ENCODE measurements at places on chromosomes 13 and 19. TPM values are rescaled to one million over a fixed set of nuclear protein-coding genes. Genes with fewer than 3 reads are reported as not detected.

DNA sequence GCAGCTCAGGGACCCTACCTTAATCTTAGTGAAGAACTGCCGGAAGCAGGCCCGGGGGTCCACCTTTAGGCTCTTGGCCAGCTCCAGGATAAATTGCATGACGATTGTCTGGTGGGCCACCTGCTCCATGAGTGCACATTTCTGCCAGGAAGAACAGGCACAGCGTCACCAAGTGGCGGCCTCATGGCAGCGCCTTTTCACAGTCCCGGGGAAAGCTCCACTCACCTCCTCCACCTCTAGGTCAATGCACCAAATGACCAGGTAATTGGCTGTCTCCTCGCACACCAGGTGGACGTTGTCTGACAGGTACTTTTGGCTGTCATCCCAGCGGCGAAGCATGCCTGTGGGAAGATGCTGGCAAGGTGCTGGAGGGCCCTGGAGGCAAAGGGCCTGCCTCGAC is 8.3 kb downstream of the CDC37 start:
- H3K4me3 ChIP-seq, result no peak overlapping the region
- no peaks in the 10 kb centered on the region for H3K4me1 ChIP-seq
- no peaks in the 10 kb centered on the region for H3K27me3 ChIP-seq
- peaks cover 50% of the 10 kb centered on the region for H3K36me3 ChIP-seq

DNA sequence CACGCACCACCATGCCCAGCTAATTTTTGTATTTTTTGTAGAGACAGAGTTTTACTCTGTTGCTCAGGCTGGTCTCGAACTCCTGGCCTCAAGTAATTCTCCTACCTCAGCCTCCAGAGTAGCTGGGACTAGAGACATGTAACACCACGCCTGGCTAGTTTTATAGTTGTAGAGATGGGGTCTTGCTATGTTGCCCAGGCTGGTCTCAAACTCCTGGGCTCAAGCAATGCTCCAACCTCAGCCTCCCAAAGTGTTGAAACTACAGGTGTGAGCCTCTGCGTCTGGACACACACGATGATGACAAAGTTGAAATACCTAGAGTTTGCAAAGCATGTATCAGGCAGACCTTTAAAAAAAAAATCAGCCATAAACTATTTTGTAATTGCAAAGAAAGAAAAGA is 4.6 kb upstream of the PTOV1 start:
- no peaks in the 10 kb centered on the region for H3K27me3 ChIP-seq
- 0 out of 2 replicates have a peak, but pooled peaks cover 2% of the 10 kb centered on the region for H3K36me3 ChIP-seq
- H3K4me3 ChIP-seq, result no peak overlapping the region
- no peak for DNase-seq
- peaks cover 8% of the 10 kb centered on the region for H3K4me1 ChIP-seq

- no peak for DNase-seq
- no peaks in the 10 kb centered on the region for H3K4me1 ChIP-seq
- no peaks in the 10 kb centered on the region for H3K36me3 ChIP-seq
- no peak overlapping the region for H3K4me3 ChIP-seq
- H3K27ac ChIP-seq, result no peak overlapping the region
- peaks cover 35% of the 10 kb centered on the region for H3K27me3 ChIP-seq
Observed at GRCh38 chr13:113764793-113765563, 6.0 kb downstream of the TMEM255B start.

DNA sequence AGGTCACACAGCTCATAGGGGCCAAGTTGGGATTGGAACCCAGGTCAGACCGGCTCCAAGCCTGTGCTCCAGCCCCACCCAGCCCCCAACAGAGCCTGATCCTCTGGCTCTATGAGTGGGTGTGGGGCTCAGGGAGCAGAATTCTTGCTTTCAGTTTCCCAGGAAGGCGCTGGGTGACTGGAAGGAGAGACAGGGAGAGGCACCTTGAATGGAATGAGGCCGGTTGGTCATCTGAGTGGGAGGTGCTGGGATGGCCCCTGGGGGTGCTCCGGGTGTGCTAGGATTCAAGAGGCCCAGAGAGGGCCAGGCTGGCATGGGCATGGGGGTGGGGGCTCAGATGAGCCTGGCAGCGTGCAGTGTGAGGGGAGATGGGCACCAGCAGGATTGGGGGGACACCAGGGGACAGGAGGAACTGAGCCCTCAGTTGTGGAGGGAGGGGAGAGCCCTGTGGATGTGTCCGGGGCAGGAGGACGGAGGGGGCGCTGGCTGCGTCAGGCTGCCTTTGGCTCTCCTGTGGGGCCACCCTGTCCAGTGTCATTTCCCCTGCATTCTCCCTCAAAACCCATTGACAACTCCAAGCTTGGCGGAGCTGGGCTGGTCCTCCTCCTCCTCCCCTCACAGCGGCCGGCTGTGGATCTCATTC is 31.2 kb upstream of the ANKRD10 start:
- H3K4me3 ChIP-seq, result no peak overlapping the region
- H3K27me3 ChIP-seq, result no peaks in the 10 kb centered on the region
- DNase-seq, result no peak
- no peak overlapping the region for H3K27ac ChIP-seq
- H3K36me3 ChIP-seq, result no peaks in the 10 kb centered on the region

DNA sequence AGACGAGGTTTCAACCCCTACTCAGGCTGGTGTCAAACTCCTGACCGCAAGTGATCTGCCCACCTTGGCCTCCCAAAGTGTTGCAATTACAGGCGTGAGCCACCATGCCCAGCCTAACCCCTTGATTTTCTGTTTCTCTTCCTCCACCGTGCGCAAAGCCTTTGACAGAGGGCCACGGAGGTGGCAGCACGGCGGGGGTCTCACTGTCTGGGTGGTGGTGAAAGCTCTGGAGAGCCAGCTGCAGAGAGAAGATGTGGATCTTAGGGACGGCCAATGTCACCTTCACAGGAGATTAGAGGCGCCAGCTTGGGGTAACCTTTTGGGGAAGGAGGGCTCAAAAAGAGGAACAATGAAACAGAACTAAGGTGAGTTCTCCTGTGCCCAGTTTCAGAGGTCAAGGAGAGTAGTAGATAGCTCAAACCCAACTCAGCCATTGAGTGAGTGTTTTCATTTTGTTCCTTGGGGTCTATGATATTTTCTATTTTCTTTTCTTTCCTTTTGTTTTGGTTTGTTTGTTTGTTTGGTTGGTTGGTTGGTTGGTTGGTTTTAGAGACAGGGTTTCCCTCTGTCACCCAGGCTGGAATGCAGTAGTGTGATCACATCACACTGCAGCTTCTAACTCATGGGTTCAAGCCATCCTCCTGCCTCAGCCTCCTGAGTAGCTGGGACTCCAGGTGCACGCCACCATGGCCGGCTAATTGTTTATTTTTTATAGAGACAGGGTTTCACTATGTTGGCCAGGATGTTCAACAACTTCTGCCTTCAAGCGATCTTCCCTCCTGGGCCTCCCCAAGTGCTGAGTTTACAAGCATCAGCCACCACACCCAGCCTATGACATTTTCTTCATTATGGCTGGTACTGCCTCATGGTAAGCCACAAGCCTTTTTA is 37.7 kb downstream of the GPR42 start:
- H3K4me1 ChIP-seq, result no peaks in the 10 kb centered on the region
- DNase-seq, result no peak
- no peaks in the 10 kb centered on the region for H3K36me3 ChIP-seq
- no peak overlapping the region for H3K4me3 ChIP-seq
- H3K27ac ChIP-seq, result no peak overlapping the region

DNA sequence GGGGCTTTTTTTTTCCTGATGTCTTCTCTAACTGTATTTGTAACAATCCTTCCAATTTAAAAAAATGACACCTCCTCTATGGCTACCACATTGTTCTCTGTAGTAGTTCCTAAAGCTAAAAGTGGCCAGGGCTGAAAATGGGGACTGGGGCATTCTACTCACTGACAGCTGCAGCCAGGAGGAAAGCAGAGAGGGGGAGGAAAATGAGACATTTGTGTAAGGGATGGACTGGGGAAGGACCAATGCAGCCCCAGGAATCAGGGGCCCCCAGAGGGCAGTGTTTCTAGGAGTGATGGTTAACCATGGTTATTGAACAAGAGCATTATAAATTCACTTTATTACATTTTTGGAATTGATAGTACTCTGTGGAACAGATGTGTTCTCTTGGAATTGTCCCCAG is 34.3 kb upstream of the C1QTNF9 start:
- no peak overlapping the region for H3K27ac ChIP-seq
- no peak overlapping the region for H3K4me3 ChIP-seq
- peaks cover 18% of the 10 kb centered on the region for H3K4me1 ChIP-seq
- H3K27me3 ChIP-seq, result no peaks in the 10 kb centered on the region
- H3K36me3 ChIP-seq, result no peaks in the 10 kb centered on the region

GRCh38 chr13:51237386-51237785 is 15.2 kb downstream of the FAM124A start:
- H3K36me3 ChIP-seq, result no peaks in the 10 kb centered on the region
- DNase-seq, result no peak
- no peak overlapping the region for H3K27ac ChIP-seq
- H3K27me3 ChIP-seq, result peaks cover 30% of the 10 kb centered on the region
- H3K4me3 ChIP-seq, result no peak overlapping the region

GRCh38 chr19:29837448-29837981 is 25.7 kb downstream of the CCNE1 start:
- no peak overlapping the region for H3K4me3 ChIP-seq
- H3K27me3 ChIP-seq, result peaks cover 11% of the 10 kb centered on the region
- H3K27ac ChIP-seq, result no peak overlapping the region
- H3K36me3 ChIP-seq, result no peaks in the 10 kb centered on the region
- no peak for DNase-seq

GRCh38 chr19:39514840-39515550 is at the start of gene SELENOV:
TSS of gene SELENOV (plus strand) at chr19:39515139. CDS start at chr19:39515213, 74 bp downstream.
- H3K27me3 ChIP-seq, result peaks cover 58% of the 10 kb centered on the region
- H3K27ac ChIP-seq, result no peak within 1 kb of the TSS
- H3K36me3 ChIP-seq, result no peaks in the 10 kb centered on the region
- no peak within 1 kb of the TSS for H3K4me3 ChIP-seq
- DNase-seq, result no peak
- peaks cover 6% of the 10 kb centered on the region for H3K4me1 ChIP-seq

DNA sequence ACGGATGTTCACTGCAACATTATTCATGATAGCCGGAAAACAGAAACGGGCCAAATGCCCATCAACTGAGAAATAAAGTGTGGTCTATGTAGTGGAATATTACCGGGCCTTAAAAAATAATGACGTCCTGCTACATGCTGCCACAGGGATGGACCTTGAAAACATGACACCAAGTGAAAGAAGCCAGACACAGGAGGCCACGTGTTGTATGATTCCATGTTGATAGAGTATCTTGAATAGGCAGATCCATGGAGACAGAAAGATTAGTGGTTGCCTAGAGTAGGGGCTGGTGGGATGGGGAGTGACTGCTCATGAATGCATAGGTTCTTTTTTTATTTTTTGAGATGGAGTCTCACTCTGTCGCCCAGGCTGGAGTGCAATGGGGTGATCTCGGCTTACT is 3.7 kb downstream of the AP2A1 start:
- H3K36me3 ChIP-seq, result peaks cover 6% of the 10 kb centered on the region
- peaks cover 10% of the 10 kb centered on the region for H3K4me1 ChIP-seq
- no peak overlapping the region for H3K4me3 ChIP-seq
- no peaks in the 10 kb centered on the region for H3K27me3 ChIP-seq

DNA sequence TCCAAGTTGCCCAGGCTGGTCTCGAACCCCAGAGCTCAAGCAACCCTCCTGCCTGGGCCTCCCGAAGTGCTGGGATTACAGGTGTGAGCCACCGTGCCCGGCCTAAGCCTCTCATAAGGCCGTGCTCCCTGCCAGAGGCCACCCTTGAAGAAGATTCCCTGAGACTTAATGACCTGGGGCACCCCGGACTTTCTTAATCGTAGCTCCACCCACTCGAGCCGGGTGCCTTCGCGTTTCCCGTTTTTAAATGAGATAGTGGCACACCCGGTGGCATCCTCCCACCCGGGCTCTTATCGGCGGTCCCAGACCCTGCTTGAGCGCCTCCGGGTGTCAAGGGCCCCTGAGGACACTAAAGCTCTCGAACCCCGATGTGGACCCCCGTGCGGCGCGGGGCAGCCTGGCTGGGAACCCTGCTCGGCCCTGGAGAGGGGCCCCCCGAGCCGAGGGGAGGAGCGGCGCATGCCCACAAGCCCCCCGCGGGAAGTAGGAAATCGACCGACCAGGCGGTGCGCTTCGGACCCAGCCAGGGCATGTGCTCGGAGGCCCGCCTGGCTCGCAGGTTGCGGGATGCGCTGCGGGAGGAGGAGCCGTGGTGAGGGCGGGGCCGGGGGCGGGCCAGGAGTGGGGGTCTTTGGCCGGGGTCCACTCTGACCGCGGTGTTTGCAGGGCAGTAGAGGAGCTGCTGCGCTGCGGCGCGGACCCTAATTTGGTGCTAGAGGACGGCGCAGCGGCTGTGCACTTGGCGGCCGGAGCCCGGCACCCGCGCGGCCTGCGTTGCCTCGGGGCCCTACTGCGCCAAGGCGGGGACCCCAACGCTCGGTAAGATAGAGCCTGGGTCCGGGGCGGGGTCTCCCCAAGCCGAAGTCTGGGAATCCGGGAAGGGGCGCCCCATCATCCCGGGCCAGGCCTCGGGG is at the start of gene ANKLE1:
Gene ANKLE1 (plus strand): TSS at position 511 of the 914 bp plus-strand sequence. CDS start 20 bp downstream, at position 531.
- H3K36me3 ChIP-seq, result peaks cover 13% of the 10 kb centered on the region
- no peak for DNase-seq
- H3K27me3 ChIP-seq, result no peaks in the 10 kb centered on the region
- H3K4me1 ChIP-seq, result no peaks in the 10 kb centered on the region
- peak within 1 kb of the TSS; percentile 32 for H3K4me3 ChIP-seq
- H3K27ac ChIP-seq, result no peak within 1 kb of the TSS

GRCh38 chr19:44051650-44052402 is at the start of gene ZNF223:
TSS of gene ZNF223 (plus strand) at chr19:44052036. CDS start at chr19:44055177, 3,141 bp downstream.
- H3K4me1 ChIP-seq, result 0 out of 2 replicates have a peak, but pooled peaks cover 2% of the 10 kb centered on the region
- 0 out of 2 replicates have a peak, but pooled peaks cover 2% of the 10 kb centered on the region for H3K27me3 ChIP-seq
- peak; percentile 89 for DNase-seq
- peak within 1 kb of the TSS; percentile 70 for H3K4me3 ChIP-seq

GRCh38 chr13:29104461-29104860 is 284.3 kb downstream of the MTUS2 start:
- DNase-seq, result no peak
- no peaks in the 10 kb centered on the region for H3K27me3 ChIP-seq
- no peaks in the 10 kb centered on the region for H3K4me1 ChIP-seq
- no peak overlapping the region for H3K4me3 ChIP-seq
- no peaks in the 10 kb centered on the region for H3K36me3 ChIP-seq

- H3K4me1 ChIP-seq, result no peaks in the 10 kb centered on the region
- no peak for DNase-seq
- no peak overlapping the region for H3K4me3 ChIP-seq
- H3K27me3 ChIP-seq, result no peaks in the 10 kb centered on the region
Observed at GRCh38 chr13:89746554-89746953, 1600.9 kb upstream of the MIR17HG start.

KLK14 gene
- total RNA-seq, result not detected

OSCAR gene
- not detected for total RNA-seq

BRSK1 gene
- 1.9 TPM for total RNA-seq

Measured in IMR-90 (cell line).